Stimulated activated CD8-positive, alpha-beta memory T cell treated with anti-CD3 and anti-CD28 coated beads, Interleukin-4, amount 100 ng/mL, for 48 hours (primary cell): ENCODE measurements at places on chromosomes 1 and 21.
A peak's percentile ranks its signal among the peaks of the same experiment; 100 is the strongest.

DNA sequence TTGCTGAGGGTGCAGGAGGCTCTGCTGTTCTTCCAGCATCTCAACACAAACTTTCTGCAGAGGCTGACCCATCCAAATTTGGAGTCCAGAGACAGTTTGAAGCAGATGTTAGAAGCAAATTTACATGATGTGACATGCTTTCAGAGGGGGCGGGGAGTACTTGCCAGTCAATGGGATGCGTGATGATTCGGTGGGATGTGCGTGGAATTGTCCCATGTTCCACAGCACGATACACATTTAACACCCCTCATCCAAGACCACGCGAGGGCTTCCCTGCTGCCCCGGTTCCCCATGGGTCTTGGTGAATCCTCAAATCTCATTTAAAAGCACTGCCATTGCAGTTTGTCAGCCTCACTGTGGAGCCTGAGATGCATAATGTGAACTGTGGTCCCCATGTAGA lies 78.6 kb upstream of the TLR5 start:
- DNase-seq = peak; percentile 7

- DNase-seq = no peak
Observed at GRCh38 chr1:33150522-33150921, 31.3 kb downstream of the TRIM62 start.

DNA sequence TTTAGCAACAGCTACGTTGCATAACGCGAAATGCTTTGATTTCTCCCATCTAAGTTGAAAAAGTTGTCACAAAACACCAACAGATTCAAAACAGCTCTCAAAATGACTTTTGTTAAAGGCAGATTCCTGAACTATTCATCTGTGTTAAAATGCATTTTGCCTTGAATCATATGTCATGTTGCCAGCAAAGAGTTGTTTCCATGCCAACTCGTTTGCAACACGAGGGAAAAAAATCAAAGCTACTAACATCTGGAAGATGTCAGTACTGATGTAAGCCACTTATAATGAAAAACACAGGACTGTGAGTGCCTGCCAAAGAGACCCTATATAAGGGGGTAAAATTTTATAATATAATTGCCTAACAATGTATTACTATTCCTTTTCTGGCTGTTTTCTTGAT lies 182.7 kb upstream of the PTBP2 start:
- DNase-seq = no peak

- DNase-seq = peak; percentile 81
Observed at GRCh38 chr1:160951443-160952128, 3.0 kb downstream of the ITLN2 start.

GRCh38 chr1:228163007-228163753 lies 2.4 kb upstream of the IBA57 start:
- DNase-seq = no peak

DNA sequence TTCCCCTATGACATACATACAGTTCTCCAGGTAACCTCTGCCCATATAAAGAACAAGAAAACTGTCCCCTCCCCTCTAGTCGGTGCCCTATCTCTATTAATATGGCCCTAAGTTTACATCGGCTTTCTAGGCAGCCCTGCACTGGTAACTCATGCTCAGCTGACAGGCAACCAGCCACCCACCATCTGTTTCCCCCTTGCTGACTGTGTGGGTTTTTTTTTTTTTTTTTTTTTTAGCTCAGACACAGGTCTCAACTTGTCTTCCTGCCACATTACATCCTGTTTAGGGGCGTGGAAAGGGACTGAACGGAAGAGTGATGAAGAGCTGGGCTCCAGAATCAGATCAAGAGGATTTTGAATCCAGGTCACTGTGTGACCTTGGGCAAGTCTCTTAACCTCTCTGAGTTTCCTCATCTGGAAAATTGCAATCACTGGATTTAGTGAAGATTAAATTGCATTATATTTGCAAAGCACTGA lies 14.0 kb downstream of the LAPTM5 start:
- DNase-seq = peak; percentile 67

DNA sequence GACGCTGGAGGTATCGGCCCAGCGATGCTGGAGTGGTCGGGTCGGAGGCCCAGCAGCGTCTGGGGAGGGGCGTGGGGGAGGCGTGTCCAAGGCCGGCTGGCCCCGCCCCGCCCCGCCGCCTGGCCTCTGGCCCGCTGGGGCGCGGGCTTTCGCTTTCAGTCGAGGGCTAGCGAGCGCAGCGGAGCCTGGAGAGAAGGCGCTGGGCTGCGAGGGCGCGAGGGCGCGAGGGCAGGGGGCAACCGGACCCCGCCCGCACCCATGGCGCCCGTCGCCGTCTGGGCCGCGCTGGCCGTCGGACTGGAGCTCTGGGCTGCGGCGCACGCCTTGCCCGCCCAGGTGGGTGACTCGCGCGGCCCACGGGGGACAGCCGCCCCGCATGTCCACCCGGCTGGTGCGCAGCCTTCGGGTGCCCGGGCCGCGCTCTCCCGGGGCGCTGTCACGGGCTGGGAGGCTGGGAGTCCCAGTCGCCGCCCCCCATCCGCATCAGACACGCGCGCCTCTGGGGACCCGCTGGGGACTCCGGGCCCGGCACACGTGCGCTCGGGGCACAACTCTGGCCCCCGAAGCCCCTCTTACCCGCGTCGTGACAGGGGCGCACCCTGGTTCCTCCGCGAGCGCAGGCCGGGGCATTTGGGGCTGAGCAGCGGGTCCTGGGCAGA lies at the start of gene TNFRSF1B:
TSS of gene TNFRSF1B (plus strand) at position 158 of the 659 bp plus-strand sequence. CDS start at position 259, 101 bp downstream.
- peak; percentile 83 for DNase-seq

GRCh38 chr21:42559326-42559725 lies 45.7 kb downstream of the SLC37A1 start:
- no peak for DNase-seq
